ENCODE measurements at places on chromosomes 1 and 21.

DNA sequence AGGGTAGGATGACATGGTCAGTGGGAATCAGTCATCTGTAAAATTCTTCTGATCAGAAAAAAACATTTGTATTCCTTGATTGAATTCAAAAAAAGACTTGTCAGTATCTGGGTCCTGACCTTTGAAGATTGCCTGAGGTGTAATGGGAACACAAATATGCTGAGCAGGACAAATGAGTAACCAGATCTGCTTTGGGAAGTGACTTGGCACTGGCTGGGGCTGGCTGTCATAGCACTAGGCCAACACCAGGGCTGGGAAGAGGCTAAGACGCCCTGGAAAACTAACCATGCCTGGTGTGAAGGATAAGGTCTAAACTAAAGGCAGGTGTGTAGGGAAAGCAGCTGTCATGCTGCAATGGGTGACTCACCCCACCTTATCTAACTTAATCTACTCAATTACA, 452.9 kb upstream of the BEND5 start:
- no peak for DNase-seq

- DNase-seq: no peak
Measured at GRCh38 chr1:206105464-206105995, 11.7 kb downstream of the AVPR1B start.

DNA sequence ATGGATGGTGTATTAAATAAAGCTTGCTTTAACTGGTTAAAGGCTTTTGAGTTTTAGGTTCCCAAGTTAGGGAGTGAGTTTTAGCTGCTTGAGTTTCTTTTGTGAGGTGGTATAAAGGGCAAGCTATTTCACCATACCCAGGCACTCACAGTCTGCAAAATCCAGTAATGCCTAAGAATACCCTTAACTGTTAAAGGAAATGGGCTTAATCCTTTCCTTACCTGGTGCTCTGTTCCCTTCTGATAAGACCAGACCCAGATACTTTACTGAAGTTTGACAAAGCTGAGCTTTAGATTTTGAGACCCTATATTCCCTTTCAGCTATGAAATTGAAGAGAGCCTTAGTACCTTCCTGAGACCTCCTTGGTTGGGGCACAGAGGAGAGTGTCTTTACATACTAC, 30.3 kb downstream of the MSTO1 start:
- DNase-seq: no peak

DNA sequence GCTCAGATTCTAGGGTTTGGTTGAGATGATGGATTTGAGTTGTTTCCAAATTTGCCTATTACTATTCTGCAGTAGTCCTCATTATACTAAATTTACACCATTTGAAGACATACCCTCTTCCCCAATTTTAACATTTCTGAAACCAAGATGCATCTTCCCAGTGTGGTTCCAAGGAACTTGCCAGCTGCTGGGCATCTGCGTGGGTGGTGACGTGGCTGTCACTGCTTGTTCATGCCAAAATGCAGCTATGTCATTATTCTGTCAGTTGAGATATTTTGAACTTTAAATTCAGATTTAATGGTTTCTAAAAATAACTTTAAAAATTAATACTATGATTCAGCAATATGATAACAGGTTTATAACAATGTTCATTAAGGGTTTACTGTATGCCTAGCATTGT, 1.2 kb downstream of the ZFP69 start:
- DNase-seq: peak; percentile 37

DNA sequence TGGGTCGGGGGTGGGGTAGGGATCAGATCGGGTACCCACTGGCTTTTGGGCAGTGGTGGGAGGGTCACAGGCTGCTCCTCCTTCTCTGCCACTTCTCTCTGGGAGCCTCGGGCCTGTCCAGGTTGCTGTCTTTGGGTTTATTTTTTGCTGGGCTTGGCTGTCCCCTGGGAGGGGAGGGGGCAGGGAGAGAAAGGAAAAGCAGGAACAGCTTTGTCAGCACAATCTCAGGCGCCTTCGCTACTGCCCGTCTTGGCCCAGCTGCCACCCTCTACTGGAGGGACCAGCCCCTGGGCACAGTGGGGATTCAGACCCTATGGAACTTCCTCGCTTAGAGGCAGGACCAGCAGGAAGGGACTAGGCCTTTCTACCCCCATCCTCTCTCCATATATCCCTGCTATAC, 8.4 kb downstream of the KCNQ4 start:
- DNase-seq: no peak

DNA sequence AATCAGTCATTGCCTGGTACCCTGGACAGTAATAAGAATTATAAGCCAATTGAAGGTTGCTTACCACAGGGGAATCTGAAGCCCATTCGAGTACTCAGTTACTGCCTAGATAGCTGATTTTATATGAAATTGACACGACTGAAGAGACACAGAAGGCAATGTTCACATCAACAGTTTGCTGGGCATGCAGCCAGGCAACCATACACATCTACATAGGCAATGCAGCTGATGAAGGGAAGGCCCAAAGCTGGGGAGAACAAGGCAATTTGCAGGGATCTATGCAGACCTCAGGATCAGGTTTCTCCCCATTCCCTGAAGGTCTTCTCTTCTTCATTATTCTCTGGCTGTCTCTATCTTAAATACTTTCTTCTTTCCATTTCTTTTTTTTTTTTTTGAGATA, 448.7 kb downstream of the PTBP2 start:
- no peak for DNase-seq

DNA sequence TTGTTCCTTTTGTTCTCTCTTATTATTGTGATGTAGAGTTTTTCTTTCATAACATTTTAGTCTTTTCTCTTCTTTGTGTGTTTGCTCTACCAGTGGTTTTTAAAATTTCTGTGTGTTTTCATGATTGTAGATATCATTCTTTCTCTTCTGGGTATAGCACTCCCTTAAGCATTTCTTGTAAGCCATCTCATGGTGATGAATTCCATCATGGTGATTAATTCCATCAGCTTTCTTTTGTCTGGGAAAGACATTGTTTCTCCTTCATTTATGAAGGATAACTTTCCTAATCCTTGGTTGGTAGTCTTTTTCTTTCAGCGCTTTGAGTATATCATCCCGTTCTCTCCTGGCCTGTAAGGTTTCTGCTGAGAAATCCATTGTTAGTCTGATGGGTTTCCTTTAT, 22.7 kb downstream of the CD55 start:
- no peak for DNase-seq

- no peak for DNase-seq
Measured at GRCh38 chr1:234980291-234980644, 148.4 kb downstream of the TOMM20 start.
